H9 (cell line): ENCODE measurements at places on chromosomes 3 and 15. TPM values are rescaled to one million over a fixed set of nuclear protein-coding genes. Genes with fewer than 3 reads are reported as not detected.

CATSPER2 gene
- 1.6 and 4.6 TPM in 2 replicates for total RNA-seq

AMOTL2 gene
- 30.9 and 35.3 TPM in 2 replicates for total RNA-seq

CCRL2 gene
- total RNA-seq = not detected in 2 replicates

DNA sequence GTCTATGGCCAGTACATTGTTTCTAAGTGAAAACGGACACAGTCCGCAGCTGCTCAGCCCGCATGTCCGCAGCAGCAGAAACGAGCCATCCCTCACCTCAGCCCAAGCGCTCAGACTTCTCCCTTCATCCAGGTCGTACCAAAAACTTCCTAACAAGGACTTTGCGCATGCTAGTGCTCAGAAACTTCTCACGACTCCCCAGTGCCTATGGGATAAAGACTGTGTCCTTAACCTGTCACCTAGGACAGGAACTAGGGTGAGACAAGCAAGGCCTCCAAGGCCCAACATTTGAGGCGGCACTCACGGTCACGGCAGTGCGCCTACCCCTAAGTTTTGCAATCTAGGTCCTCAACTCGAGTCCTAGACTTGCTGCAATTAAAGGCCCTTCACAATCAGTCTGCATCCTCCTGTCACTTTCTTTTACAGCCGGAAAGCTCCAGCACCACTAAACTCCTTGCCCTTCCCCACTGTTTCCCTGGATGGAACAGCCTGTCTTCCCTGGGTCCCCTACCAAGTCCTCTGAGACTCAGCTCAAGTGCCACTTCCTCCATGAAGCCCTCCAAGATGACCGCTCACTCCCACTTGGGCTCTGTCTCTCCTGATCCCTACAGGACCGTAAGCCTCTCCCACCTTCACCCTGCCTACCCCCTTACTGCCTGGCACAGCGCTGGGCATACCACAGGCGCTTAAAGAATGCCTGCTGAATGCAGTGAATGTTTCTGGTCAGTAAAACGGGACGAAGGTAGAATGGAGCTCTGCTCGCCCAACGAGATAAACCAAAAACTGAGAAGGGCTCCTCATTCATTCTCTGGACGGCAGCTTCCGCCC, 1.2 kb downstream of the CLN6 start:
- no peak overlapping the region for H3K27ac ChIP-seq
- H3K4me1 ChIP-seq = peaks cover 12% of the 10 kb centered on the region; the same call in 1 of the 2 replicates
- DNase-seq = no peak

GRCh38 chr15:70609889-70610288, 153.5 kb downstream of the UACA start:
- no peak overlapping the region for H3K27ac ChIP-seq
- H3K36me3 ChIP-seq = no peaks in the 10 kb centered on the region
- no peak for DNase-seq
- no peak overlapping the region for H3K4me3 ChIP-seq
- H3K4me1 ChIP-seq = peaks cover 4% of the 10 kb centered on the region; the same call in 1 of the 2 replicates

GRCh38 chr3:179005213-179005612, 66.4 kb downstream of the ZMAT3 start:
- no peaks in the 10 kb centered on the region; the same call in 1 of the 2 replicates for H3K4me1 ChIP-seq
- no peak overlapping the region for H3K27ac ChIP-seq
- no peaks in the 10 kb centered on the region for H3K27me3 ChIP-seq
- no peaks in the 10 kb centered on the region for H3K36me3 ChIP-seq
- H3K4me3 ChIP-seq = no peak overlapping the region

- no peaks in the 10 kb centered on the region for H3K36me3 ChIP-seq
- no peak for DNase-seq
- peaks cover 6% of the 10 kb centered on the region; the same call in 1 of the 2 replicates for H3K4me1 ChIP-seq
- no peak overlapping the region for H3K27ac ChIP-seq
These were observed 151.7 kb upstream of the TBL1XR1 start for GRCh38 chr3:177348974-177349373.

GRCh38 chr15:95142531-95142930, 911.2 kb downstream of the MCTP2 start:
- no peaks in the 10 kb centered on the region for H3K4me1 ChIP-seq
- no peak overlapping the region for H3K4me3 ChIP-seq
- no peak for DNase-seq
- H3K36me3 ChIP-seq = no peaks in the 10 kb centered on the region
- no peak overlapping the region for H3K27ac ChIP-seq

DNA sequence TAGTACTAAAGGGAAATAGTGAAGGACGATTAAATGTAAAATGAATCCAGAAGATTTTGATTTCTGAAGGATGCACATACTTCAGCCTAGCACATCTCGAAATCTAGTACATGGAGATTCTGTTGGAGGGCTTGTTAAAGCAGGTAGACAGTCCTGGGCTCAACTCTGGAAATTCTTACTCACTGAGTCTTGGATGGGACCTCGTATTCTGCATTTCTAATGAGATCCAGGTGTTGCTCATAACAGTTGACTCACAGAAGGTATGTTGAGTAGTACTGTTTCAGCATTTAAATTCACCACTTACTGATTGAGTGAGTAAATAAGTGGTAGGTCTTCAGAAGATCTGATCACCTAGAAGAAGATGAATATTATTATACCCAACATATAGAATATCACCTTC, 623.4 kb upstream of the SGO1 start:
- no peaks in the 10 kb centered on the region for H3K4me1 ChIP-seq
- DNase-seq = no peak
- H3K4me3 ChIP-seq = no peak overlapping the region
- H3K27me3 ChIP-seq = no peaks in the 10 kb centered on the region

DNA sequence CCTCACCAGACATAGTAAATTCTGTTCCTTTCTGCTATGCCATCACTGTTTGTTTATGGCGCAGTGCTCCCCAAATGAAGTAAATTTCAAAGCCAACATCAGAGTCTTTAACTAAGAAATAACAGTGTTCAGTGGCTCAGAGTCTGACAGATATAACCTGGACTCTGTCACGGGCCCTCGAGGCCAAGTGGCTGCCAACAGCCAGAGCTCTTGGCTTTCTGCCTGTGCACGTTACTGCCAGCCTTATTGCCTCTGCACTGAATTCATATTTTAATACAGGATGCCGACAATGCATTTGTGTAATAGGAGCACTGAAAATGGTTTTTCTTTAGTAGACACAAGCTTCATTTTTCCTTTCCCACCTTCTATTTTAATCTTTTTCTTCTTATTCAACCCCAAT, 219.9 kb downstream of the NLGN1 start:
- no peak overlapping the region for H3K4me3 ChIP-seq
- no peak for DNase-seq
- H3K27me3 ChIP-seq = no peaks in the 10 kb centered on the region
- H3K4me1 ChIP-seq = no peaks in the 10 kb centered on the region

DNA sequence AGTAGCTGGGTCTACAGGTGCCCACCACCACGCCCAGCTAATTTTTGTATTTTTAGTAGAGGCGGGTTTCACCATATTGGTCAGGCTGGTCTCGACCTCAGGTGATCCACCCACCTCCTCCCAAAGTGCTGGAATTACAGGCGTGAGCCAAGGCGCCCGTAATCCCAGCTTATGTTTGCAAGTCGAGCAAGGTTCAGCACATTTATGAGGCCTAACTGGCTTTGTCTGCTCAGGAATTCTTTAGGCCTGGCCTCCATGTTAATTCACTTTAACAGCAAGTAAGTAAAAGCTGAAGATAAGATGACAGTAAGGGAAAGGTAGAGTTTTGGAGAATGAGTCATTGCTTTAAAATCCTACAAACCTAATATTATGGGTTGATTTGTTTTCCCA, 24.6 kb downstream of the SIDT1 start:
- H3K4me3 ChIP-seq = no peak overlapping the region
- no peaks in the 10 kb centered on the region for H3K4me1 ChIP-seq
- DNase-seq = no peak
- no peaks in the 10 kb centered on the region for H3K27me3 ChIP-seq

GRCh38 chr3:188832146-188832545, 339.6 kb upstream of the TPRG1 start:
- H3K4me1 ChIP-seq = no peaks in the 10 kb centered on the region
- no peaks in the 10 kb centered on the region for H3K36me3 ChIP-seq
- H3K4me3 ChIP-seq = no peak overlapping the region
- DNase-seq = no peak
- H3K27me3 ChIP-seq = no peaks in the 10 kb centered on the region
- H3K27ac ChIP-seq = no peak overlapping the region

DNA sequence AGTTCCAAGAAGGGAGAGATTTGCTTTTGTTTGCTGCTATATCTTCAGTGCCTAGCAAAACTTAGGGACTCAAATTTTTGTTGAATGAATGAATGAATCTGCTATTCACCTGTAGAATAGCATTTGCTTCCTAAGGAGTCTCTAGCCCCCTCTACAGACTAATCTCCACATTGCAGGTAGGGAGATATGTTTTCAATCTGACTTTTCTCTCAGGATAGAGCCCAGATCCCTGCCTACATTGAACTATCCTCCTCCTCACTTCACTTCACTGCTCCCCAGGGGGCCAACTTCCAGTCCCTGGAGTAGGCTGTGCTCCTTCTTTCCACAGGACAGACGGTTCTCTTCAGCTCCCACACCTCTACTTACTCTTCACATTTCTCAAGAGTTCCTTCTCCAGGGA, 81.9 kb upstream of the PTX3 start:
- no peaks in the 10 kb centered on the region for H3K36me3 ChIP-seq
- no peak for DNase-seq
- no peak overlapping the region for H3K4me3 ChIP-seq
- H3K27ac ChIP-seq = no peak overlapping the region
- H3K27me3 ChIP-seq = no peaks in the 10 kb centered on the region

DNA sequence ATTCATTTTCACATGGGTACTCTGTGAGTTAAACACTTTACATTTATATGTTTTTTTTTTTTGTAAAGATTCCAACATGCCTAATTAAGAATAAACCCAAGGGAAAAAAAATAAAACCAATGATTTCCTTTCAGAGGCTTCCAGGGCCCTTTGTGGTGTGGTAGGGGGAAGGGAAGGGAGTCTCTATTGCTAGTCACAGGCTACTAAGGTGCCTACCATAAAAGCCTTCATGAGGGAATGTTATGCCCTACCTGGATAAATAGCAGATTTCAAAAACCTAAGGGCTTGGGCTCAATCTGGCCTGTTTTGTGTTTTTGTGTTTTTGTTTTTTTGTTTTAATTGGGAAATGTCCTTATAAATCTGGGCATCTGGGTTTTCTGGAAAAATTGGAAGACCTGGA, 38.9 kb upstream of the SSR3 start:
- no peaks in the 10 kb centered on the region for H3K4me1 ChIP-seq
- no peak overlapping the region for H3K27ac ChIP-seq
- no peaks in the 10 kb centered on the region for H3K27me3 ChIP-seq

DNA sequence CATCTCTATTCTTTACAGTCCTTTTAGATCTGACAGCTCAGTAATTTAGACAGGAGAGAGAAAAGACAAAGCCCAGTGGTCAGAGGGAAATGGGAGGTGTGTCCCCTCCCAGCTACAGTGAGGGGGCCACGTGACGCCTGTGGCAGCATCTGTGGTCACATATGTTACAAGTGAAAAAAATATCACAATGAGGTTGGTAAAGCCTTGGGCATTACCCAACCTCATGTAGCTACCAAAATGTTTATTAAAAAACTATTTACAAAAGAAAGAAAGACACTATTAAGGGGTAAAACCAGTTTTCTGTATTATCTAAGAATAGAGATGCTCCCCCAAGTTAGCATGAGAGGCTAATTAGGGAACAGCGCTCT, 42.9 kb upstream of the PLCL2 start:
- DNase-seq = no peak
